ENCODE measurements at places on chromosomes 13 and 19. TPM values are rescaled to one million over a fixed set of nuclear protein-coding genes. Genes with fewer than 3 reads are reported as not detected.

GRCh38 chr19:16928916-16929315, 40.1 kb downstream of the F2RL3 start:
- no peak for DNase-seq

- no peak for DNase-seq
Measured at GRCh38 chr19:31461814-31462539, 112.7 kb upstream of the TSHZ3 start.

GRCh38 chr19:34556488-34556887, 74.9 kb downstream of the WTIP start:
- no peak for DNase-seq

- DNase-seq = no peak
Measured at GRCh38 chr13:84668637-84669036, 786.4 kb upstream of the SLITRK1 start.

DNA sequence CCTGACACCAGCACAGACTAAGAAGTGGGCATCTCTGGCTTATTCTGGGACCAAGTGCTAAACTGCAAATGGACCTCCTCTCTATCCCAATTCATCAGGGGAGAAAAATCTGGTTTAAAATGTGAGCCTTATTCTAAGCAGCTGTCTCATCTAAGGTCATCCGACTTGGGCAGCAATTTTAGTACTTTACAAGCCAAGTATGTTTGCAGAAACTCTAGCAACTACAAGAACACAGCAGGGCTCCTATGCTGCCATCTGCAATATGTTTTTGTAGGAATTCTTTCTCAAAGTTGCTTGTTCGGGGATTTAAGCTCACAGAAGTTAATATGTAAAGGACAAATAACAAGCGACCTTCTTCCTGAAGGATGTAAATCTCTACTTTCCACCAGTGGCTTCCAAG, 113.1 kb downstream of the FOXO1 start:
- no peak for DNase-seq

- DNase-seq = no peak
Measured at GRCh38 chr19:34208291-34208884, 36.1 kb downstream of the LSM14A start.

DNA sequence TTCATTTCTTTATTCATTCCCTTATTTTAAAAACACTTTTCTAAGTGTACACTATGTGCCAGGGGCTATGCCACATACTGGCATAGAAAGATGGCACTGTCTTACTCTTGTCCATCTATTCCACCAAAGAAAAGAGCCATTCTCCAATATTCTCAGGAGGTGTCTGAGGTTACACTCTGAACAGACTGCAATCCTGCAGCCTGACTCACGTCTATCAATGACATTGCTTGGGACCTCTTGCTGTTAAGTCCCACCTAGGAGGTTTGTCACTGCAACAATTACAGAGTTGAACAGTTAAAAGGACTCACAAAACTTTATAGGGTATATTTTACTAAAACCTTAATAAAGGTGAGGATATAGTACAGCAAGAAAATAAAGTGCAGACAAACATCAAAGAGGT, 512.9 kb upstream of the HTR2A start:
- DNase-seq = no peak

DNA sequence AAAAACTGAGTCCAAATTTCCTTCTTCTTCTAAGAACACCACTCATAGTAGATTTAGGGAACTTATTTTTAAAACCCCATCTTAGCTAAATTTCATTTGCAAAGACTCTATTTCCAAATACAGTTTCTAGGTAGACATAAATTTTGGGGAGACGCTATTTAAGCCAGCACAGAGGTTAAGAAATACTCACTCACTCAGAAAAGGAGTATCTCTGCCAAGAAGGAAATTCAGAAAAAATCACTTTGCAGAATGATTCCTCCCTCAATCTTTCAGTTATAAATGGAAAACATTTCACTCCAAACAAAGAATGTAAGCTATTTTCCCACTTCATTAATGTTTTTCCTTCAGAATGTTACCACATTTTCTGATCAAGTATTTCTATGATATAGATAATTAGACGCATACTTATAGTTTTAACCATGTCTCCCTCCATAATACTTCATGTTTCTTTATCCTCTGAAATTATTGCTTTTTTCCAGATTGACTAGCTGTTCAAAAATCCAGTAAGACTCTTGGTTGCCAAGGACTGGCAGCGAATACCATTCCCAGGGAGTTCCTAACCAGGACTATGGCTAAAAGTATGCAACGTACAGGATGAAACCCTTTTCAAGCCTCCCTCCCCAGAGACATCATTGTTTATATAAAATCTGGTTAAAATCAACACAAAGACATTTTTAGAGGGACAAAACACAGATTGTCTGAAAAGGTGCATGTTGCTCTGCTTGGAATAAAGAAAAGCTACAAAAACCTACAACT, 52.5 kb upstream of the RXFP2 start:
- DNase-seq = no peak

- peak; percentile 78 for DNase-seq
Measured at GRCh38 chr13:73945871-73946270, 188.3 kb downstream of the KLF12 start.

GRCh38 chr13:31264151-31264550, 64.4 kb downstream of the B3GLCT start:
- no peak for DNase-seq

DNA sequence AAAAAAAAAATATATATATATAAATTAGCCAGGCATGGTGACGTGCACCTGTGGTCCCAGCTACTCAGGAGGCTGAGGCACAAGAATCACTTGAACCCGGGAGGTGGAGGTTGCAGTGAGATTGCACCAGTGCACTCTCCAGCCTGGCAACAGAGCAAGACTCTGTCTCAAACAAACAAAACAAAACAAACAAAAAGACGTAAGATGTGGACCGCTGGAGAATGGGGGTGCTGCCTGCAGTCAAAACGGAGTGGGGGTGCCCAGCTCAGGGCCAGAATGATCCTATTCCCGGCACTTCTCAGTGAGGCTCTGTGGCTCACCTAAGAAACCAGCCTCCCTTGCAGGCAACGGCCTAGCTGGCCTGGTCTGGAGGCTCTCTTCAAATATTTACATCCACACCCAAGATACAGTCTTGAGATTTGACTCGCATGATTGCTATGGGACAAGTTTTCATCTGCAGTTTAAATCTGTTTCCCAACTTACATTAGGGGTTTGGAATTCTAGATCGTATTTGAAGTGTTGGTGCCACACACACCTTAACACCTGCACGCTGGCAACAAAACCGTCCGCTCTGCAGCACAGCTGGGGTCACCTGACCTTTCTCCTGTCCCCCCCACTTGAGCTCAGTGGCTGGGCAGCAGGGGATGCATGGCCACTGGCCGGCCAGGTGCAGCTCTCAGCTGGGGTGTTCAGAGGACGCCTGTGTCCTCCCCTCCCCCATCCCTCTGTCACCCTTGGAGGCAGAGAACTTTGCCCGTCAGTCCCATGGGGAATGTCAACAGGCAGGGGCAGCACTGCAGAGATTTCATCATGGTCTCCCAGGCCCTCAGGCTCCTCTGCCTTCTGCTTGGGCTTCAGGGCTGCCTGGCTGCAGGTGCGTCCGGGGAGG, at the start of gene F7:
TSS of gene F7 (plus strand) at position 760 of the 889 bp plus-strand sequence. CDS start at position 811, 51 bp downstream.
- no peak for DNase-seq

- no peak for DNase-seq
Measured at GRCh38 chr13:90485436-90485835, 862.1 kb upstream of the MIR17HG start.

GRCh38 chr19:5131506-5132205, 162.7 kb downstream of the KDM4B start:
- DNase-seq = no peak

DNA sequence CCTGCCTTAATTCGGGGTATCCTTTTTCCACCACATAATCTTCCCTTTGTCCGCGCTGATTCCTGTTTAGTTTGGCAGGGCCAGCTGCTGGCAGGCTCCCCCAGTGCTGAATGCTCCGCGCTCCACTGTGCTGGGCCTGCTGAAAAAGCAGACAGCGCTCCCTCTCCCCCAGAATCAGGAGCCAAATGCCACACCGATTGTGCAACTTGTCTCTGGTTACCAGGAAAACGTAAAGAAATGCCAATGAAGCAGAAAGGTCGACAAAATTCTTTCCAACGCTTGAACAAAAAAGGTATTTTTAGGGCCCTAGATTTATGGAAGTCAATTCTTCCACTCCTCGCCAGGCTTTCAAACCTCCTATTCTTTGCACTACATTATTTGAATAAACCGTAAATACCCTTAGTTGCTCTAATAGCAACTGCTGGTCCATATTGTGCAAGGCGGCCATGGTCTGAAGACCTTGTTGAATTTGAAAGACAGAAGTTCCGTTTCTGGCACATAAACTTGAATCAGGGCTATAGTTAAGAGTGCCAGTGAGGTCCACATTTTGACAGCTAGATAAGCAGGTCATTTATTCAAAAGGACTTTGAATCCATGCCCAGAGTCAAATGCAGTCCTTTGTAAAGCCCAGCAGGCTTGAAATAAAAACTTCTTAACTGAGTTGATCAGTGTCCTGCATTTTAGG, 206.7 kb upstream of the RFC3 start:
- peak; percentile 88 for DNase-seq

- no peak for DNase-seq
Measured at GRCh38 chr13:102460806-102461205, 59.0 kb upstream of the FGF14 start.

GRCh38 chr13:92137520-92137919, 739.1 kb downstream of the GPC5 start:
- DNase-seq = no peak

DNA sequence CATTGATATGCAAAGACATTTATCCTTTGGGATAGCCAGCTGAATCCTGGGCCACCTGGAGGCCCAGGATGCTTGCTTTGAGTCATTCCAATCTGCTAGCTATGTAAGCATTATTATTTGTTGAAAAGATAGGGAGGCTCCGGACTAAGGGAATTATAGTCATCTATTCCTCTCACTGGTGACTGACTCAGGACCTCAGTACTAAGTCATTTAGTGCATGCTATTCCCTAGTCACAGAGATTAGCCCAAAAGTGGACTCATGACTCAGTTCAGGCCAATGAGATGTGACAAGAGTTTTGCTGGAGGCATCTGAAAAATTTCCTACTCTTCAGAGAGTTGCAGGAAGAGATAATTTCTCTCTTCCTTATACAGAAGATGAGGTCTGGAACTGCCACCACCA, 67.9 kb upstream of the ITM2B start:
- DNase-seq = no peak

- no peak for DNase-seq
Measured at GRCh38 chr13:57326532-57326931, 159.5 kb downstream of the PRR20E start.

GRCh38 chr13:101880581-101880980, 428.1 kb downstream of the ITGBL1 start:
- DNase-seq = no peak

DNA sequence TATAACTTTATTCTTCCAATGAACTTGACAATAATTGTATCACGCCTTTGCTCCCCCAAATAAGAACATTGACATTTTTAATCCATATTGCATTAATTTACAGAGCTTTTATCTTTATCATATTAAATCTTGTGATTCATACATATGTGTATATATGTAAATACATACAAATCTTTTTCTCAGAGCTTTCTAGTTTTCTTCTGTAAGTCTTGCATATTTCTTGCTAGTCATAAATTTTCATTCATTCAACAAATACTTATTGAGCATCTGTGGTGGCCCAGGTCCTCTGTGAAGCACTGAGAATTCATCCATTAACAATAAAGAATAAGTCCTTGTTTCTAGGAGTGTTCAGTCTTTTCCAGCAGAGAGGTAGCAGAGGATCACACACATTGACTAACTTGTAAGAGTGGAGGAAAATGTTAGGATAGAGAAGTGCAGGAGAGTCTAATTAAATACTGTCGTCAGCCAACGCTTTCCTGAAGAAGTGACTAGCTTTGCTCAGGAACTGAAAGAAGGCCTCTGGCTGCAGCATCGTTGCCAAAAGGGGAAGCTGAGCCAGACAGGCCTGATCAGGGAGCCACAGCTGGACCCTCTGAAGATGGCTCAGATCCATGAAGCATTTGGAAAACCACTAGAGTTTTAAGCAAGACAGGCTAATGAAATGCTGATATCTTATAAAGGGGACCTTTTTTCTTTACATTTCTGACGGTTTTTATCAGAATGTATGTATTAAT, 38.6 kb upstream of the LAMP1 start:
- no peak for DNase-seq

DNA sequence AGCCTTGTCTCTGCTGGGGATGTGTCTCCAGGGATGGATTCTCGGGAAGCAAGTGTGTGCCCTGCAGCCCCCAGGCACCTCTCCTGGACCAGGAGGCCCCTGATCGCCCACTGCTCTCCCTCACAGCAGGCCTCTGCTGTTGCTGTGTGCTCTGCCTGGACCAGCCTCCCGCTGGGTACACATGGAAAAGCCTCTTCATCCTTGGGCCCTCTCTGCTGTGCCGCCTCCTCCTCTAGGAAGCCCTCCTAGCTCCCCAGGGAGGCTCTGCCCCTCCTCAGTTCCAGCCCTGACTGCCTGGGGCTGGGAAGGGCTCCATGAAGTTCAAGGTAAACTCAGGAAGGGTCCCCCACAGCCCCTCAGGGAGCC, 12.0 kb downstream of the NDUFA11 start:
- no peak for DNase-seq

- no peak for DNase-seq
Measured at GRCh38 chr13:21012841-21013681, 48.3 kb downstream of the LATS2 start.

DNA sequence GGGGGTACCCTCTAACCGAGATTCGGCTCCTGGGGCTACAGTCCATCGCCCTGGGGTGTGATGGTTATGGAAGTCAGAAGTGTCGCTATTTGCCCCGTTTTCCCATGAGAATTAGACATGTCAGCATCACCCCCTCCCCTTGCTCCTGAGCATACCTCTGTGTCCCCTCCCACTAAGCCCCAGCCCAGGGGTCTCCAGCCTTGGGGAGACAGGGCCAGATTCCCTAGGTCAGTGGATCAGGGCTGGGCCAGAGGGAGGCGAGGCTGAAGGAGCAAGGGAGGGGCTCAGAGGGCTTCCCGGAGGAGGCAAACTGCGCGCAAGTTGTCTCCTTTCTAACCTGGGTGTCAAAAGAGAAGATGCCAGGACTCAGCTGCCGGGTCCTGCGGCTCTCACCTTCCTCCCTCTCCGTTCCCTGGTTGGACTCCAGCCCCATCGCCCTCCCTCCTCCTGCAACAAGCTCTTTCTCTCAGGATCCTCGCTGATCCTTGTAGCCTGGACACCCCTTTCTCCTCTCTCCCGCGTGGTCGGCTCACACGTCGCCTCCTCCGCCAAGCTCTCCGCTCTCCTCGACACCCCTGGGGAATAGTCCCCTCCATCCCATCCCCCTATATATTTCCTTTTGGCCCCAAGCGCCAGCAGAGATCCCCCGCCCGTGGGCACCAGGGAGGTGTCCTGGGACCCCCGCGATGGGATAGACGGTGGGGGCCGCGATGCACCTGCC, 459 bp upstream of the TMEM59L start:
- no peak for DNase-seq

Gene APOC4
- total RNA-seq = not detected

Gene ZNF415
- 17.8 TPM for total RNA-seq

Gene NFIX
- 160 TPM for total RNA-seq

Gene RAB4B
- total RNA-seq = 12.6 TPM

Gene ZNF730
- not detected for total RNA-seq

Gene FGF21
- not detected for total RNA-seq

Gene FFAR2
- total RNA-seq = 0.11 TPM

Gene MPND
- total RNA-seq = 16.6 TPM

Gene RNASEH2A
- 6.3 TPM for total RNA-seq

Gene CGB1
- total RNA-seq = not detected

Gene ZNF880
- 19.4 TPM for total RNA-seq

Gene CPT1C
- total RNA-seq = 2.2 TPM

Gene LRRC25
- 3.6 TPM for total RNA-seq

Data from Right ventricle myocardium superior (tissue), 1 donor.